NCI-H2029 treated with DMSO at 0.1 percent for 48 hours (cell line): ENCODE measurements at places on chromosomes 12 and 14.

DNA sequence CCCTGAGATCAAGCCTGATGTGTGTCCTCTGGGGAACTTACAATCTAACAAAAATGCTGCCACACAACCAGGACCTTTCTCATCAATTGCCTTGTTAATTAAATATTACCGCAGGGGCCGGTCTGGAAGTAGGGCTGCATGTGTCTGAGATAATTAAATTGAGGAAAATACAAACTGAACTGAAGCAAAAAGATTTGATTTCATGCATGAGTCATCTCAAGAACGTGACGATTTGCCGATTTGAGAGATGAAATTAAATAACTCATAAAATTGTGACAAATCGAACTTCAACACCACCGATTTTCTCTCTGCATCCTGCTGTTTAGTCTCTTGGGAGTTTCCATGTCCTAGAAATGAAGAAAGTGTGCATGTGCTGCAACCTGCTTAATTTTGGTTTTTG is 94.6 kb upstream of the DAAM1 start:
- no peak for DNase-seq

DNA sequence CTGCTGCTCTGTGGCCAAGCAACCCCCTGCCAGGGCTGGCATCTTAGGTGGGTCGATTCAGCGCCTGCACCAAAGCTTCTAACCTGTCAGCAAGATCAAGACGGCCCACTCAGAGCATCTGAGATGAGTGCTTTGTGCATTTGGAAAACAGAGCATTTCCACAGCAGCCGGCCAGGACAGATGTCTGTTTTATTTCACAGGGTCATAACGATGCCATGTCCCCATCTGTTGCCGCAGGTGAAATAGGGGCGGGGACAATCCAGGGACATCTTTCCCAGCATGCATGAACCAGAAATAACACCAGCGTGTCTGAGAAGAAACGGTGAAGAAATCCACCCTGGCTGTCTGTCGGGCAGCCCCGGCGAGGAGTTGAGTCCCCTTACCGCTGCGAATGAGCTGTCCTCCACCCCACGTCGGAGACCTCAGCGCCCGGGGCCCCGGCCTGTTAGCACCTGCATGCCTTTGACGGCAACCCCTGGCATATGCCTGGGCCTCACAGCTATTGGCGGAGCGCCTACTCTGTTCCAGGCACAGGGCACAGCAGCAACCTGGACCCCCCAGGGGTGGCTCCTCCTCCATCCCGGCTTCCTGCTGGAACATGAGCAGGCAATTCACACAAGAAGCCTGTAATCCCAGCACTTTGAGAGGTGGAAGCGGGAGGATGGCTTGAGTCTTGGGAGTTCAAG is 30.6 kb upstream of the ULK1 start:
- no peak for DNase-seq

DNA sequence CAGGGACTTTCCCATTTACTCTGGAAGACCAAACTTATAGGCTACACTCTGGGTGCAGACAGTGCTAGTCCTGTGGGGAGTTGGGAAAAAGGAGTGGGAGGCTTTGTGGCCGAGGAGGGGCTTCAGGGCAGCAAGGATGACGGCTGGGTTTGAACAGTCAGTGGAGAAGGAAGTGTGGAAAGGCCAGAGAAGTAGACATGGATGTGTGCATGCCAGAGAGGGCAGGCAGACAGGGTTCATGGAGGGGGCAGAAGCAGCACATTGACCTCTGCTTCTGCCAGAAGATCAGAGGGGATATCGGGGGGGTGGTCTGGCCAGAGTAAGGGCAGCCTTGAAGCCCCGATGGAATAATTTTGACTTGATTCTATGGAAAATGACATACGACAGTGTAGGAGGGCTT is 27.2 kb upstream of the KCNA5 start:
- DNase-seq: no peak

DNA sequence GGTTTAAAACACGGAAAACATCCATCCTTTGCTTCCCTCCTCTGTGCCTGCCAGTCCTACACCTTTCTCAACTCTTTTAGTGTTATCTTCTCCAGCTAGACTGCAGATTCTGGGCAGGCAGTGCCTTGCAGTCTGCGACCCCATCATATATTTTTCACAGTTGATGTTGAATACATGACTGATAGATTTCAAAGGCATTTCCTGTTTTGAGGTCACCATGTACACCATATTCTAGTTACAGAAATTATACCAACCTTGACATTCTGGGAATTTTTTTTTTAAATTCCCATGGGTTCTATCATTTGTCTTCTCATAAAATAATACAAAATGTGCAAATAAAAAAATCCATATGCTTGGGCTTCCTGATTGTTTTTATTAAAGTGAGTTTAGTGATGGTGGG is 16.6 kb downstream of the SOCS2 start:
- no peak for DNase-seq

DNA sequence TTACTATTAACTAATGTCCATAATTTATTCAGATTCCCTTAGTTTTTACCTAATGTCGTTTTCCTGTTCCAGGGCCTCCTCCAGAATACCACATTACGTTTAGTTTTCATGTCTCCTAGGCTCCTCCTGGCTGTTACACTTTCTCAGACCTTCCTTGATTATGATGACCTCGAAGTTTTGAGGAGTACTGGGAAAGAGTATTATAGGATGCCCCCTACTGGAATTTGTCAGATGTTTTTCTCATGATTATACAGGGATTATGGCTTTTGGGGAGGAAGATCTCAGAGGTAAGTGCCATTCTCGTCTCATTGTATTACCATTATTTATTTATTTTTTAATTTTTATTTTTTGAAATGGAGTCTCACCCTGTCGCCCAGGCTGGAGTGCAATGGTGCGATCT is 17.7 kb upstream of the C1S start:
- peak; percentile 7 for DNase-seq

GRCh38 chr12:1056390-1056789 is 65.4 kb downstream of the ERC1 start:
- no peak for DNase-seq

GRCh38 chr14:73786636-73787485 is 64.8 kb upstream of the PTGR2 start:
- no peak for DNase-seq

DNA sequence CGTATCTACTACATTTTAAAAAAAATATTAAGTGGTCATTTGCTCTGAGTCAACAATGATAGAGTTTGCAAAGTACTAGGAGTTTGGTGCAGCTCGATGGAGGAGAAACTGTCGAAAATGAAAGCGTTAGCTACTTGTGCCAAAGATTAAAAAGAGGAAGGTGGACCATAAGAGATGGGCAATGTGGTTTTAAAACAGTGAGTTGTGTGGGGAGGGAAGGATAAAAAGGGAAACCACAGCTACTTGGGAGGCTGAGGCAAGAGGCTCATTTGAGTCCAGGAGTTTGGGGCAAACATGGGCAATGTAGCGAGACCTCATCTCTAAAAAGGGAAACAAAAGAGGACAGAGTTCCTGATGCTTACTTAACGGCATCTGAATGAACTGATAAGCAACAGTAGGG is 18.2 kb upstream of the STRAP start:
- no peak for DNase-seq

GRCh38 chr12:45878630-45879255 is 111.6 kb downstream of the SCAF11 start:
- no peak for DNase-seq

- no peak for DNase-seq
These were observed 94.2 kb upstream of the CNOT2 start for GRCh38 chr12:70149013-70149412.

GRCh38 chr14:22929961-22930364 is 787 bp upstream of the PRMT5 start:
- no peak for DNase-seq

DNA sequence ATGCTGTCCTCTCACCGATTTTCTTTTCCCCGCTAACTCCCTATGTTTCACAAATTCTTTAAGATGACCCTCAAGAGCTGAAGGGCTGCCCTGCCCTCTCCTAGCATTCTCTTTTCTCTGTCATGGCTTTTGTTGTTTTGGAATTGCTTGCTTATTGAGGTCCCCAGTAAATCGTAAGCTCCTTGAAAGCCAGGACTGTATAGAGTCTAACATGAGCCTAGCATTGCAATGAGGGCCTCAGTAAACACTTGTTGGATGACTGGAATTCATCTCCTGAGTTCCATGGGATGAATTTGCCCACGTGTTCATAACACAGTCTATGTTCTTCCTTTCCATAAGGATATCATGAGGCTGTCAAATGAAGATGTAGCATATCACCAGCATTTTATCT is 92.2 kb downstream of the APAF1 start:
- DNase-seq: no peak

DNA sequence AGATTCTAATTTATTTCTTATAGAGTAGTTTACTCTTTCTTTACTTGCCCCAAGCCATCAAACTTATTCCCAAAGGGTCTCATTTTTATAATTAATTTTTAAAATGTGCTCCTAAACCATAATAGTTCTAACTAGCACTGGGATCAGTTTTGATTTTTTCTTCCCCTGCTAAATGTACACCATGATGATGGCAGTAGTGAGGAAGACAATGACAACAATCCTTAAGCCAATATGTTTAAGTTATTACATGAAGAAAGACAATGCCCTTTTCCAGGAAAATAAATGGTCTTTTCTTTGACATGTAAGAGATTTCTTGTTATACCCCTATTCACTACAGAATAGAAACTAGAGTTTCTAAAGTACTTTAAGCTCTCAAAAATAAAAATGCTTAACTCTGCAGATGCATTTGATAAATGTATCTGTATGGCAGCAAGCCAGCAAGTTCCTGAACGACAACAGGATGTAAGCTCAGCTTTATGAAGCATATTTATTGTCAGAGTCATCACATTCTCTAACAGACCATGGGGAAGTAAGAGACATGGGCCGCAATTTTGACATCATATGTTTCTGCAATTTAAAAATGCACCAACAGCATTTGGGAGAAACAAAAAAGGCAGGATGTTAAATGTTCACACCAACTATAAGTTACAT is 36.0 kb upstream of the SNX6 start:
- no peak for DNase-seq

DNA sequence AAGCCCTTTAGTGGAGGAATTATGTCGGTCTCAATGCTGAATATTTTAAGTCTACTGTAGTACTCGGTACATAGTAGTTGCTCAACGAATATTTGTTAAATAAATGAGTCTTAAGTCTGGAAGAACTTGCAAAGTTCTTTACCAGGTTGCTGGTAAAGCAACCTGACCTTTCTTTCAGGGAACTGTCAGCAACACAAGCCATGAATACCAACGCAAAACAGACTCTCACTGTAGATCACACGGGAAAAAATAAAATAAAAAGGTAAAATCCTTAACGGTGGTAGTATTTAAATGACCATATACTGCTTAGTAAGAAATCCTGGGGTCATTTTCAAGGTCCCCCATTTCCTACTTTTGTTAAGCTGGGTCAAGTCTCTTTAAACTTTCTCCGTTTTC is 447 bp upstream of the NUBPL start:
- DNase-seq: no peak

GRCh38 chr14:45377166-45377565 is 124.2 kb upstream of the MIS18BP1 start:
- DNase-seq: no peak

DNA sequence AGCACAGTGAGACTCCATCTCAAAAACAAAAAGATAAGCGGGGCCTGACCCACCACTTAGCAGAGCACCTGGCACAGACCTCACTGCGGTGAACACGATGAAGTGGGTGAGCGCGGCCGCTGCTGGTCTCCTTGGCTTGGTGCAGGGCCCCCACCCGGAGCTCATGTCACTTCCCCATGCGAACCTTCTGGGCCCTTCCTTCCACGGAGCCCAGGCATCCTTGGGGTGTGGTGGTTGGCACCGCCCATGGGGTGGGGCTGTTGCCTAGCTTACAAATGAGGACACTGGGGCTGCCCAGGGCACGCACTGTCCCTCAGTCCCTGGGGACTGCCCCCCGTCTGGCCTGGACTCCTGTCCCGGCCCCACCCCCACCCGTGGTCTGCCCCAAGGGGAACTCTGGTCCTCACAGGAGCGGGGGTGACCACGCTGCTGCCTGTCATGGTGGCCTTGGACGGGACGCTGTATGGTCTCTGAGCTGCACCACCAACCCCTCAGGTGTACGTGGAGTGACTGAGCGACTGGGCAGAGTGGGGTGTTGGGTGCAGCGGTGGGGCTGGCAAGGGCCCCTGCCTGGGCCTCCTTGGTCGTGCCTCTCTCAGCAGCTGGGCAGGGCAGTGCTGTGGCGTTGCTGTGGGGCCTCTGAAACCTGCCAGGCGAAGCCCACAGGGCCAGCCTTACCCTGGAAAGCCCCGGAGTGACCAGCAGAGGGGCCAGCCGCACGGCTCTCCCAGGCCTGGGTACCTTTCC is 15.3 kb downstream of the FBRSL1 start:
- no peak for DNase-seq

DNA sequence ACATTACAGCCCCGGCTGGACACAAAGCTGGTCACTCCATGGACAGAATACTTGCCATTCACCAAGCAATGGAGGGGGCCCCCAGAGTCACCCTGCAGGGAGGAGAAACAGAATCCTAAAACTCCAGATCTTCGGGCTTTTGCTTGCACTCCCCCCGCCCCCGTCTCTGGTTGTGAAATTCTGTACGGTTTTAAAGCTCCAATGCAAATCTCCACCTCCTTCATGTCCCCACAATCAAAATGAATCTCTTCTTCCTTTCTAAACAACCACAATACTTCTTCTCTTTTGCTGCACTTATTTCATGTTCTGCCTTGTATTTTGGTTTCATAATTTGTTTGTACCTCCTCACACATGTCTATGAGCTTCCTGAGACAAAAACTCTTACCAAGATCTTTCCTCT is 5.8 kb upstream of the BIN2 start:
- DNase-seq: no peak

GRCh38 chr12:28088566-28089272 is 101.5 kb upstream of the CCDC91 start:
- no peak for DNase-seq

GRCh38 chr14:77224212-77224611 is 42.6 kb downstream of the TMEM63C start:
- DNase-seq: no peak

DNA sequence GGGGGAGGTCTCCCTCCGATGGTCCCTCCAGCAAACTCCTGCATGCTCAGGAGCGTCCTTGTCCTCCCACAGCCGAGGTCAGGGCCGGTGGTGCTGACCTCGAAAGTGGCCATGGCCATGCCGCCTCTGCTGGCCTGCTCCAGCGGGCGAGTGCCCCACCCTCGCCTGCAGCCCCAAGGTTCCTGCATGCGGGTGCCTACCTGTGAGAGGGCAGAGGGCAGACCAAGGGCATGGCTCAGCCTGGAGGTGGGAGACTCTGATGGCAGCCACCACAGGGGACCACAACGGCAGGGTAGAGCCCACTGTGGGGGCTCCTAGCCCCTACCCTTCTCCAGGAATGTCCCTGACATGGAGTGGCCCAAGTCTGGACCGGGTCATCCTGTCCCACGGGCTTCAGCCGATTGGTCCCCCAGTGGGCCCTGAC is 38.1 kb upstream of the PPP1R13B start:
- no peak for DNase-seq

- DNase-seq: no peak
These were observed 42.3 kb downstream of the CHGA start for GRCh38 chr14:92965281-92965680.

GRCh38 chr12:19757317-19757877 is 318.1 kb downstream of the AEBP2 start:
- DNase-seq: peak; percentile 53

- DNase-seq: peak; percentile 48
These were observed 155.8 kb downstream of the TPH2 start for GRCh38 chr12:72094490-72094889.

GRCh38 chr12:86376052-86376451 is 119.9 kb upstream of the MGAT4C start:
- no peak for DNase-seq
